Kidney glomerular epithelial cell (primary cell): ENCODE measurements at places on chromosomes 5 and 9.

DNA sequence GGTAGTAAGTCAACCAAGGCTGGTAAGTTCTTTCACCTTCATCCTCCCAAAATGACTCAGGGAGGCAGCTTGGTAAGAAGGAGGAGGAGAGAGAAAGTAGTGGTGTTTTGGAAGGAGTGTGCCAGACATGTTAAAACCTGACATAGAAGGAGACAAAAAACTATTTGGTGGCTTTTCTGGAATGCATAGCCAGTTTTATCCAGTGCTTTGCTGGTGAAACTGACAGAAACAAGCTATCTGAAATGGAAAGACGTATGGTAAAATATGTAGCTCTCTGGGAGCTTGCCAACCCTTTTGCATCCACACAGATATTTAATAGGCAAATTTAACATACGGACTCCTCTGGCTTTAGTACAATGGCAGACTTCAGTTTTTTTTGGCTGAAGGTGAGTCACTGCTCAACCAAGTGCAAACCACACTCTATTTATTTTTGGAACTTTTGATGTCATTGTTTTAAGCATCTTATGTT lies 45.4 kb downstream of the RAB14 start:
- peak; percentile 19 for DNase-seq

DNA sequence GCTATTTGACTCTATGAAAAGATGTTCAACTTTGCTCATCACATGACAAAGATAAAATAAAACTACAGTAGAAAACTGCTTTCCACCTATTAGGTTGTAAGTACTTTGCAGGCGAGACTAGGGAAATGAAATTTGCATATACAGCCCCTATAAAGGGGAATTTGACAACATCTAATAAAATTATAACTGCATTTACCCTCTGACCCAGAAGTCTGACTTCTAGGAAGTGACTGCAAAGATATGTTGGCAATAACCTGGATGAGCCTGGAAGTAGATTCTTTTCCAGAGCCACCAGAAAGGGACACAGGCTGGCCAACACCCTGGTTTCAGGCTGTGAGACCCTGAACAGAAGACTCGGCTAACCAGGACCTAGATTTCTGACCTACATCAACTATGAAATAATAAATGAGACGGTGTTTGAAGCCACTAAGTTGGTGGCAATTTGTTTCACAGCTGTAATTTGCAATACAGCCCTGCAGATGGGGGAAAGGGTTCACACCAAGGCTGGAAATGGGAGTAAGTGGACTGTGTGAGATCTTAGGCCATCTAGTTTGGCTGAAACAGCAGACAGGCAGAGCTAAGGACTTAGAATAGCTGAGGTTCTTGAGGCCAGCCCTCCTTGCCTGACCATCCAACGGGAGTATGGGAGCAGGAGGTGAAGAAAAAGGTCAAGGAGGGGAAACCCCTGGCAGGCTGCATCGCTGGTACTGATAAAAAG lies 106.6 kb downstream of the SIL1 start:
- no peak for DNase-seq

DNA sequence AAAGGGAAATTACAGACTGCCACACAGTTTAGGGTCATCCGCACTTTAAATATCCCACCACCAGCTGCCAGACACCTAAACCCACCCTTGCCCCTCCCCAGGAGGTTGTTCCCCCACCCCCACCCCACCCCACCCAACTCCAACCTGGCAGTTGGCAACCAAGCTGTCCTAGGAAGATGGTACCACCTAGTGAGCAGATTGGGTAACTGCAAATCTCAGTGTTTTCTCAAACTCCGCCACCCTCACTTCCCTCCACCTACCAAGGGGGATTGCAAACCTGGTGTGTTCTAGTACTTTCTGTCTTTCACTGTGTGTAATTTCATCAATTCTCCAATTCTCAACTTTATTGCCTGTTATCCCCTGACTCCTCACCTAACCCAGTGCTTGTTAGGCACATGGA lies 323.8 kb upstream of the IRX2 start:
- no peak for DNase-seq

GRCh38 chr5:132259069-132259851 lies 1.8 kb downstream of the PDLIM4 start:
- peak; percentile 59 for DNase-seq

- DNase-seq = no peak
Measured at GRCh38 chr5:124665625-124666024, 80.8 kb downstream of the ZNF608 start.
